Glomerular endothelial cell (primary cell): ENCODE measurements at places on chromosomes 16 and 17. TPM values are rescaled to one million over a fixed set of nuclear protein-coding genes. Genes with fewer than 3 reads are reported as not detected.

The PRSS53 gene
- total RNA-seq, result 0.68 and 4.8 TPM in 2 replicates

The CBFA2T3 gene
- total RNA-seq, result 0.05 and 0.23 TPM in 2 replicates

The SLC38A8 gene
- total RNA-seq, result not detected in 2 replicates

The SOX9 gene
- total RNA-seq, result 6.9 TPM in 2 replicates

The SULT1A1 gene
- total RNA-seq, result 1.6 and 2.5 TPM in 2 replicates

The HBQ1 gene
- total RNA-seq, result 3.7 and 4.9 TPM in 2 replicates

The BRICD5 gene
- 3.5 and 3.7 TPM in 2 replicates for total RNA-seq

The CTRB1 gene
- not detected in 2 replicates for total RNA-seq

The SLC5A11 gene
- 0.29 TPM in 1 of 2 replicates, not detected in the other for total RNA-seq
